ENCODE measurements at places on chromosomes 4 and X. TPM values are rescaled to one million over a fixed set of nuclear protein-coding genes. Genes with fewer than 3 reads are reported as not detected.

- ATAC-seq: no peak
These were observed 1.3 kb downstream of the G3BP2 start for GRCh38 chr4:75671802-75672421.

DNA sequence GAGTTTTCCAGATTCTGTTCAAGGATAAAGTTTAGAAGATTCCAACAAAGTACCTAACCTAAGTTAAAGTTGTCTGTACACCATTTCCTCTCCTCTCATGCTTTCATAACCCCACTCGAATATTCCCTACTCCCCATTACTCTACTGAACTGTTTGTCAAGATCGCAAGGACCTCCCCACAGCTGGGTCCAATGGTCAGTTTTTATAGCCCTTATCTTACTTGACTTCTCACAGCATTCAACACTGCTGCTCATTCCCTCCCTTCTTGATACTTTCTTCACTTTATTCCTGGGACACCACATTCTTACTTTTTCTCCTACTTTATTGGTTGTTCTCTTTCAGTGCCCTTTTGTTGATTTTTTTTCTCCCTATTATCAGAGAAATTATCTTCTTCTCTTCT lies 30.9 kb downstream of the QDPR start:
- ATAC-seq: no peak

DNA sequence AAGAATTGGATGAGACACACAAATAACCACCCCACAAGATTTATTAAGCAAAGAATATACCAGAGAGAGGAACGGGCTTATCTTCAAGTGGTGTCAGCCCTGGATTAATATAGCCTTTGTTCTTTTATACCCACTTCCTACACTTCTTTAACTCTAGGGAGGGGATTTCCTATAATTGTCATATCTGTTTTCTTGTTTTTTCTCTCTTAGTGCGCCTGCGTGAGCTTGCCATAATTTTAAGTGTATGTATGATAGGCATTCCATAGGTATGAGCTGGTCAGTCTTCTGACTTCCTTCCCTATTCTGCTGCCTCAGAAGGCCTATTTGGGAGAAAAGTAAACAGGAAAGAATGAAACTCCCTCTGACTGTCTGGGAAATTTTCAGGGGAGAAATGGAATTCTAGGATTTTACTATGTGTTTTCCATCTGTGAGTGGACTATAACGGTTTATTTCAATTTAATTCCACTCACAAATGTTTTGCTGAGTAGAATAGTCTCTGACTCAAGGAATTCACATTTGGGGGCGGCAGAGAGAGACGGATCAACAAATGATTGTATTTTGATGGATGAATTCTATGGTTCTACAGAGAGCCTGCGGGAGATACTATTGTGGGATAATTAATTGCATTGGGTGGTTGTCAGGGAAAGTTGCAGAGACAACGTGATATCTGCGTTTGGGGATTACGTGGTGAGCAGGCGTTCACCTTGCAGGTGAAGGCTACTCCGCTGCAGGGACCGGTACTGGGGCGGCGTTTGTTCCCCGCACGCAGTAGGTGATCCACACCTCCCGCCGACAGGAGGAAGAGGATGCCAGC lies 626 bp upstream of the CEP135 start:
- peak; percentile 43 for ATAC-seq

DNA sequence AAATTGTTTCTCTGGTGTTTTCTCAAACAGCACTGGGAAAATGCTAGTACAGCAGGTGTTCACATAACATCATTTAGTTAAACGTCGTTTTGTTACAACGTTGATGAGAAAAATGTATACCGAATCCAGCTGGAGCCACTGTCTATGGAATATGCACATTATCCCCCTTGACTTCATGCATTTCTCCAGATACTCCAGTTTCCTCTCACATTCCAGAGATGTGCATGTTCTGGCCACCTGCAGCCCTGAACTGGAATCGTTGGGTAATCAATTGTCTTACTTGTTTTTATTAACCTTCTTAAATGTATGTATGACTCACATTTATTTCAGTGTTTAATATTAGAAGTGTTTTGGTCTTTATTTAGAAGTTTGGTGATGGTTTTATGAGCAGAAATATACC lies 18.4 kb upstream of the ODAM start:
- ATAC-seq: no peak

CITED1 gene
- total RNA-seq: not detected

IL2RG gene
- total RNA-seq: 1.9 TPM

DCAF4L1 gene
- 0.08 TPM for total RNA-seq

GABRQ gene
- 0.72 TPM for total RNA-seq

Measured in esophagus mucosa (tissue), 1 donor.